T-helper 17 cell (primary cell): ENCODE measurements at places on chromosomes 2 and 18.
A peak's percentile ranks its signal among the peaks of the same experiment; 100 is the strongest.

- DNase-seq, result no peak
Measured at GRCh38 chr2:7812231-7812995, 869.4 kb upstream of the ID2 start.

DNA sequence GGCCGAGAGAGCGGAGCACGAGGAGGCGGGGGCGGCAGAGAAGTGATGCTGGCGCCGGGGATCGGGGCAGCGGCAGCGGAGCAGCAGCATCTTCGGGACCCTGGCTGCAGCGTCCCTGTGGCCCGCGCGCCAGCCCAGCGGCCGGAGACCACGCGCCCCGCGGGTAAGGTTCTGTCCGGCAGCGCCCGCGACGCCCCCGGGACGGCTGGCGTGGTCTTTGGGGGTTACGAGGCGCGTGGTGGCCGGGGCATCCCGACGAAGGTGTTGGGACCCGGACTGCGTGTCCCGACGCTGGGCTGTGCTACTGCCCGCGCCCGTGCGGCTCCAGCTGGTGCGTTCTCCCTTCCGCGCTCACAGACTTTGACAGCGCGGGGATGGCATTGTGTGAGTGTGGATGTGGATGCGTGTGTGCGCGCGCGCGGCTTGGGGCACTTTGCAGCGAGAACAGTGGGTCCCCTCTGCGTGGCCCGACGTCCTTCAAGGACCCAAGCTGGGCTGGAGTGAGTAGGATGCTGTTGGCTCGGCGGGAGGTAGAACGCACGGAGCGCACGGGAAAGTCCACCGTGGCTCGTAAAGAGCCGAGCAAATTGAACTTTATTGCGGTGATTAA, 405.0 kb downstream of the XIRP2 start:
- no peak for DNase-seq

DNA sequence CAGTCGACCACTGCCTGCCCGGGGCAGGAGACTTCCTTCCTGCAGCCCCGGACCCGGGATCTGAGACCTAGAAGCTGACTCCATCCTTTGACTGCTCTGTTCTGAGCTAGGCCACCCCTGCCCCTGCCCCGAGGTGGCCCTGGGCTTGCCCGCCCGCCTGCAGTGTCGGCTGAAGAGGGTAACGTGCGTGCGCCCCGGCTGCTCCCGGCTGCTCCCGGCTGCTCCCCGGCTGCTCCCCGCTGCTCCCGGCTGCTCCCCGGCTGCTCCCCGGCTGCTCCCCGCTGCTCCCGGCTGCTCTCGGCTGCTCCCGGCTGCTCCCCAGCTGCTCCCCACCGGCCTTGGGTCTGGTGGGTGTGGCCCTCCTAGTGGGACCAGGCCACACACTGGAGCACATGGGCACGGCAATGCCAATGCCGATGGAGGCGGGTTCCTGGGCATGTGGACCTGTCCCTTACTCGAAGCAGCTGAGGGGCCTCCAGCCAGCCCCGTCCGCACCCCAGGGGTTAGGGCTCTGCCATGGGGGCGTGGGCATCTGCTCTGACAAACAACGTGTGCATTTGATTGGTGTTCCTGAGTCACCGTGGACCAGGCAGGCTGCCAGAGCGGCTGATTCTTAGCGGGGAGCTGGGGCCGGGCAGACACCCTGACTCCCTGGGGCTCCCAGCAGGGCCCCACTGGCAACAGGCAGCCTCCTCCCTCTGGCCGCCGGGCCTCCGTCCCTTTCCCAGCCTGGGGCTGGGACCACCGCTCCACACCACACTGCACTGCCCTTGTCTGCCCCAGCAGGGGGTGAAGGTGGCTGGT, 2.0 kb upstream of the GAL3ST2 start:
- DNase-seq, result no peak

DNA sequence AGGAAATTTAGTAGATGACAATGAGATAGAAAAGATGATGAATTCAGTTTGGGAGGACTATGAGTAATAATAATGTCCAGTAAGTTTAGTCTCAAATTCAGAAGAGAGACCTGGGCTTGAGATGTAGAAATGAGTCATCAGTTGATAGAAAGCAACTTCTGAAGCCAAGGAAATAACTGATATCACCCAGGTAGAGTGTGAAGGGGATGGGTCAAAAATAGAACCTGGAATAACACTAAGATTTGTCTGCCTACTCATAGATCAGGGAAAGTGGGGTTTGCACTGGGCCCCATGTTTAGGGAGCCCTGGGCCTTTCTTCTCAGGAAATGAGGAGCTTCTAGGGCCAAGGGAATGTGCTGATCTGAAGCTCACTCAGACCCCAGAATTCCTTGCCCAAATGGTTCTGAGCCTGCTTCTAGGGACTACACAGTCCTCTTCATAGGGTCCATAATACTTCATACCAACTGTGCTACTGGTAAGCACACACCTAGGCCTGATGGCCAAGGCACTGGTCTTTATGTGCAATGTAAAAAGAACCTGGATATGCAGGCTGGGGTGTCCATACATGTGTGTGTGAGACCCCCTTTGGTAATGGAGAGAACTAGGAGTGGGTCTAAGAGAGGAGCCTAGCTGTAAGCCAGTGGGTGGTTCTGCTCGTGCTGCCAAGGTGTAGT, 141.2 kb downstream of the IKZF2 start:
- no peak for DNase-seq

- peak; percentile 55 for DNase-seq
Measured at GRCh38 chr2:73175663-73176204, 26.6 kb upstream of the NOTO start.

GRCh38 chr2:9179572-9180201, 26.9 kb upstream of the ASAP2 start:
- no peak for DNase-seq

GRCh38 chr2:95760806-95761525, 169.2 kb downstream of the TRIM43 start:
- DNase-seq, result no peak

- no peak for DNase-seq
Measured at GRCh38 chr2:95350368-95350767, 52.1 kb upstream of the FAHD2A start.

GRCh38 chr2:88139203-88139702, 11.4 kb upstream of the FABP1 start:
- no peak for DNase-seq

GRCh38 chr2:14712111-14712510, 79.6 kb downstream of the LRATD1 start:
- no peak for DNase-seq

GRCh38 chr2:192379736-192380135, 185.0 kb upstream of the TMEFF2 start:
- no peak for DNase-seq

GRCh38 chr2:50995610-50996009, 36.3 kb downstream of the NRXN1 start:
- no peak for DNase-seq

DNA sequence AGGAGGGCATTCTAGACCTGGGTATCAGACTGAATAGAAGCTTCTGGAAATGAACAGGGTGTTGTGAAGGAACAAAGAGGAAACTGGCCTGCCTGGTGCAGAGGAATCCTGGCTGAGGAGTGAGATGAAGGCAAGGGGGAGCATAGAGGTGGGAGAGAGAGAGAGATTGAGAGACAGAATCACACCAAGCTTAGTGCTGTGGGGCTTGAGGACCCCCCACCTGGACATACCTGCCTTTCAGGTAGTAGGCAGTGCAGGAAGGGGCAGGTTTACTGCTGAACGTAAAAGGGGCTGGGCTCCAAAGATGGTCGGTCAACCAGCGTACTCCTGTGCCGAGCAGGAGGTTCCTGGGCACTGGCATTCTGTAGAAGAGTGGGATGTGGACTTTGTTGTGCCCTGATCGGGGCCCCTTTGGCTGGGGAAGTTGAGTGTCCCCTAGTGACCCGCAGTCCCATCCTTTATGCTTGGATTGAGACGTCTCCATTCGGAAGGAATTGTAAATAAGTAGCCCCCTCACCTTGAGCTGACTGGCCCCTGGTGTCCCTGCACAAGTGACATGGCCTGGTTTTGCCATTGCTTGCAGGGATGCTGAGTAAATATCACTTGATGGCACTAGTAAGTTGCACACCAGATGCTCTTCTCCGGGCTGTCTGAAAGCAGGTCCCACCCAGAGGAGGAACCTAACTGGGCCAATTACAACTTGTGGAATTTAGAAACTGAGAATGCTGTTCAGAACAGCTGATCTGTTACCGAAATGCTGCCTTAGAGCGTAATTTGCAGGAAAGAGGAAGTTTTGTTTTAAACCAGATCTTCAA, 1.4 kb downstream of the UBE2F start:
- DNase-seq, result no peak

- DNase-seq, result no peak
Measured at GRCh38 chr2:234198976-234199375, 148.5 kb downstream of the SPP2 start.

DNA sequence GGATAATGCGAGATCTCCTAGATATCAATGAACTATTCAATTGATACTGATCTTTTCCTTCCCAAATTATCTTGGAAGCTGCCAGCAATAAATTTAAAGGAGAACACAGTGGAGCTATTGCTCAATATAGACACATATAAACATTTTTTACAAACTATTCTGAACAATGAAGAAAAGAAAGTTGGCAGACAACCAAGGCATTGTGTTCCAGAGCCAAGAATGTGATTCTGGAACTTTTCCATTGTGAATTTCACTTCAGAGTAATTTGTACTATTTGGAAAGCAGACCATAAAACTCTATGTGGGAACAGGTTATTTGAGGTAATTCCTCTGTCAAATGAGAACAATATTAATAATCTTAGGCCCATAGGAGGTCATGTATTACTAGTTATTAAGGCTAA, 588.2 kb downstream of the IRS1 start:
- DNase-seq, result no peak

DNA sequence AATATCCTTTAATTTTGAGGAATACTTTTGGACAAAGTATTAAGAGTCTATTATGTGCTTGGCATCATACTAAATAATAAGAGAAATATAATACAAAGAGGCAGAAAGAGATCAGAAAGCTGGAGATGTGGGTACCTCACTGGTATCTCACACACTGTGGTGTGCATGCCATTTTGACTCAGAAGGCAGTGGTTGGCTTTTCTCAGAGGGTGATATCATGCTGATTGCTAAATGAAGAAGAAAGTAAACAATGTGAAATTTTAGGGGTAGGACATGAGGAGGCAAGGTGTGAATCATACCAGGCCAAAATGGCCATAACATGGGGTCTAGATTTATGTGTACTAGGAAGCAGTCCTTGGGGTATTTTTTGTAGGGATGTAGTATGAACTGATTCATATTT, 16.6 kb upstream of the SPOPL start:
- DNase-seq, result no peak

DNA sequence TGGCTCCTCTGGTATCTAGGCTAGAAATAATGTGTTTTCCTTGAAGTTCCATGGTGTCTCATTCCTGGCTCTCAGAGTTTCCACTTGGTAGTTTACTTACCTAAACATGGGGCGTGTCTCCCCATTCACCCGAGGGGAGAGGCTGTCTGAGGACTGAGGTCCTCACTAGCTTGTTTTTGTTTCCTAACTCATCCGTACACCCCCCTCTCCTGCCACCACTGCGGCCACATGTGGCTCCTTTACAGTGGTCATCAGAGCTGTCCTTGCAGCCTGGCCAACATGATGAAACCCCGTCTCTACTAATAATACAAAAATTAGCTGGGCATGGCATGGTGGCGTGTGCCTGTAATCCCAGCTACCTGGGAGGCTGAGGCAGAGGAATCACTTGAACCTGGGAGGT, 106.0 kb downstream of the ASAP2 start:
- no peak for DNase-seq

GRCh38 chr2:5661362-5661761, 30.8 kb upstream of the SOX11 start:
- DNase-seq, result no peak

GRCh38 chr2:71798266-71799012, 345.1 kb downstream of the DYSF start:
- no peak for DNase-seq

- DNase-seq, result no peak
Measured at GRCh38 chr2:175468431-175469098, 287.1 kb upstream of the ATP5MC3 start.

DNA sequence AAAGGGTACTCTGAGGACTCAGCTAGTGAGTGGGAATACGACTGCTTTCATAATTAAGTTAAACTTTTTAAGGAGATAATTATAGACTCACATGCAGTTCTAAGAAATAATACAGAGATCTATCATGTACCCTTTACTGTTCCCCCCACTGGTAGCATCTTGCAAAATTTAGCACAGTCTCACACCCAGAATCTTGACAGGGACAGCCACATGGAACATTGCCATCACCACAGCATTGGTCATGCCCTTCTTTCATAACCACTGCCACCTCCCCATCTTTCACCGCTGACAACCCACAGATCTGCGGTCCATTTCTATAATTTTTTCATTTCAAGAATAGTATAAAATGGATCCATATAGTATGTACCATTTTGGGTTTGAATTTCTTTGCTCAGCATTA, 37.8 kb downstream of the ARHGEF4 start:
- DNase-seq, result no peak

GRCh38 chr2:127166231-127166860, 53.8 kb downstream of the CYP27C1 start:
- no peak for DNase-seq

DNA sequence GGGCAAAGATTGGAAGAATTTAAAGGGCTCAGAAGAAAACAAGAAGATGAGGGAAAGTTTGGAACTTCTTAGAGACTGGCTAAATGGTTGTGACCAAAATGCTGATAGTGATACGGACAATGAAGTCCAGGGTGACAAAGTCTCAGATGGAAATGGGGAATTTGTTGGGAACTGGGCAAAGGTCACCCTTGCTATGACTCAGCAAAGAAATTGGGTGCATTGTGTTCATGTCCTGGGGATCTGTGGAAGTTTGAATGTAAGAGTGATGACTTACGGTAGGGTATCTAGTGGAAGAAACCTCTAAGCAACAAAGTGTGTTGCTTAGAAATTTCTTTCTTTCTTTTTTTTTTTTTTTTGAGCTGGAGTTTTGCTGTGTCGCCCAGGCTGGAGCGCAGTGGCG, 6.0 kb upstream of the IL1A start:
- DNase-seq, result no peak

DNA sequence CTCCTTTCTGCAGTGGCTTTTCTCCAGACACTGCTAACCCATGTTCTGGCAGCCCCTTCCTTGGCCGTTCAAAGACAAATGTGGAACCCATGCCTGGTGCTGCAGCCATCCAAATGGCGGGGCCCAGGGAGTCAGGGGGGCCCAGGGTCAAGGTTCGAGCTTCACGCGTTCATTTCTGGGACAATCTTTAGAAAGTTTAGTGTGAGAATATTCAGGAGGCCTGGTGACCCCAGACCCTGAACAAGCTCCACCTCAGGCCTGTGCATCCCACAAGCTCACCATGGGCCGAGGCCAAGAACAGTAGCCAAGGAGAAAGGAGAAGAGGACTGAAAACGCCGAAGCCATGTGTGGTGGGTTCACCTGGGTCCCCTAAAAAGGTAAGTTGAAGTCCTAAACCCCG, 54.4 kb downstream of the ANKMY1 start:
- DNase-seq, result no peak

DNA sequence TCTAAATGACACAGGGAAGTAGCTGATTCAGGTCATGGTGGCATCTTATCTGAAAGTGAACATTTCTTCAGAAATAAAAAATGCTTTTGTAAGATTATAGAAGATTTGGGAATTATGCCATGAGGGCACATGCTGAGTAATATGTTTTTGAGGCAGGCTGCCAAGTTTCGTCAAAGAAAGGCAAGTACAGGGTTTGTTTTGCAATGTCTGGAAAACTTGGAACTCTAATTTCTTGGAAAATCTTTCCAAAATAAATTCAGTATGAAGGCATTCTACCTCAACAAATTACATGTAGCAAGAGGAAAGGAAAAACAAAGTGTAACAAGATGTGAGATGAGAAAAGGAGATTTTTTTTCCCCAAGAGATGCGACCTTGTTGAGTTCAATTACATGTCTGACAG, 167.7 kb downstream of the PLCL1 start:
- DNase-seq, result no peak
